A172 (cell line): ENCODE measurements at places on chromosomes 16 and 17. TPM values are rescaled to one million over a fixed set of nuclear protein-coding genes. Genes with fewer than 3 reads are reported as not detected.

DNA sequence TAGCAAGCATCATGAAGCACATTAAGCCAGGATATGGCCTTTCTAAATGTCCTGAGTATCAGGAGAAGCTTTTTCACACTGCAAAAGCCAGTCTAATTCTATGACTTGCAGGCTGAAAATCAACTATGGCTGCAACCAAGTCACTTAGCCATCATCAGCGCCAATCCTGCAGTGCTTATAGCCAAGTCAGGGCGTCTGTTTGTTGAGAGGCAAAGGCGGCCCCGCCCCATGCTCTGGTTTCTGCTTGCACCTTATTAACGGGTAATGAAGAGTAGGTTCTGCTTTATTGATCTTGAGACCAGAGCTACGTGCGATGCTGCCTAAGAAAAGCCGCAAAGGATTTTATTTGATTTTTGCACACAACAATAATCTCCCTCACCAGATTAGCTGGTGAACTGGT lies 88.4 kb downstream of the CDH13 start:
- no peak for DNase-seq

The KRT24 gene
- total RNA-seq, result not detected in 2 replicates

The SSTR5 gene
- not detected in 2 replicates for total RNA-seq

The TOX3 gene
- not detected in 2 replicates for total RNA-seq

The SEZ6L2 gene
- 22.1 and 24.9 TPM in 2 replicates for total RNA-seq
